DMS153 (cell line): ENCODE measurements at places on chromosomes 4 and X.

DNA sequence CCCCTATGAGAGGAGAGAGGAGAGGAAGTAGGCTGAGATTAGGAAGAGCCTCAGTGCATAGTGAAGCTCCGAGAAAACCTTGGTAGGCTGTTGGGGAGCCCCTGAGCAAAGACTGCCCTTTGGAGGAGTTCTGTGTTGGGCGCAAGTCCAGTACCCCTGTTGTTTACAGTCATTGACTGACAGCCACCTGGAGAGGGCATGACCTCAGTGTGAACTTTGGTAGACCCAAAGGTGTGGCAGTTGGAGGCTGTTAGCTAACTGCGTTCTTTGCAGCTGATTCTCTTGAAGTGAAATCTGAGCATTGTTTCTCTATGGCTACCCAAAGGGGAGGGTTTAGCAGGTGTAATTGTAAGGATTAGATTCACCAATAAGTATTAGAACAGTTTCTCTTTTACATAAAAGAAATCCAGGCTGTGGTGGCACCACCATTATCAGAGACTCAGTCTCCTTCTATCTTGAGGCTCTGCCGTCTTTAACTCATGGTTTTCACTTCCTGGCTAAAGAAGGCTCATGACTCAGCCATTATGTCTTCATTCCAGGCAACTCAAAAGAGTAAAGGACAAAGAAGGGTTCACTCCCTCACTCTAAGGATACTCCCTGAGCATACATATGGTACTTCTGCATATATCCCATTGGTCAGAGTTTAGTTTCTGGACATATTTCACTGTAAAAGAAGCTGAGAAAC, 33.4 kb downstream of the ANXA3 start:
- no peak for DNase-seq

GRCh38 chrX:37753384-37753783, 26.5 kb upstream of the CYBB start:
- no peak for DNase-seq

- DNase-seq = no peak
These were observed 462.1 kb upstream of the GNPDA2 start for GRCh38 chr4:45188501-45188900.

- peak; percentile 89 for DNase-seq
These were observed 72.0 kb downstream of the FAT1 start for GRCh38 chr4:186651624-186652023.

- peak; percentile 42 for DNase-seq
These were observed 56.8 kb downstream of the CXCL13 start for GRCh38 chr4:77662396-77662795.

DNA sequence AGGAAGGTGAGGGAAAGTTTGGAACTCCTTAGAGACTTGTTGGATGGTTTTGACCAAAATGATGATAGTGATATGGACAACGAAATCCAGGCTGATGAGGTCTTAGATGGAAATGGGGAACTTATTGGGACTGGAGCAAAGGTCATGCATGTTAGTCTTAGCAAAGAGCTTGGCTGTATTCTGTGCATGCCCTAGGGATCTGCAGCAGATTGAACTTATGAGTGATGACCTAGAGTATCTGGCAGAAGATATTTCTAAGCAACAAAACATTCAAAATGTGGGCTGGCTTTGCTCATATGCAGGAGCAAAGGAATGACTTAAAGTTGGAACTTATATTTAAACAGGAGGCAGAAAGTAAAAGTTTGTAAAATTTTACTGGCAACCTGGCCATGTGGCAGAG, 489.3 kb upstream of the DIPK2B start:
- no peak for DNase-seq

- no peak for DNase-seq
These were observed 115.0 kb downstream of the SMIM20 start for GRCh38 chr4:26028793-26029567.

DNA sequence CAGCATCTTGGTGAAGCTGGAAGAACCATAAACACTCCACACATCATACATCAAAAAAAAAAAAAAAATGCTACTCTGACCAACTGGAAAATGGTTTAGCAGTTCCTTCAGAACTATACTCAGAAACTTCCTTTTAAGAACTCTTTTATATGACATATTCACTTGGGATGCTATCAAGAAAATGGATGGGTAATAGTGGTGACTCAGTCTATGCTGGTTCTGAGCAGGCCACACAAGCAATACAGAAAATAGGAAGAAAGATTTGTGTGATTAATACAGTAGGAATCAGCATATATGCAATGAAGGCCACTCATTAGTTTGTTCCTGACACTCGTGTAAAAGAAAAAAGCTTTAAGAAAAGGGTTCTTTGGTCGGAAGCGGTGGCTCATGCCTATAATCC, 123.5 kb upstream of the FAT4 start:
- no peak for DNase-seq

DNA sequence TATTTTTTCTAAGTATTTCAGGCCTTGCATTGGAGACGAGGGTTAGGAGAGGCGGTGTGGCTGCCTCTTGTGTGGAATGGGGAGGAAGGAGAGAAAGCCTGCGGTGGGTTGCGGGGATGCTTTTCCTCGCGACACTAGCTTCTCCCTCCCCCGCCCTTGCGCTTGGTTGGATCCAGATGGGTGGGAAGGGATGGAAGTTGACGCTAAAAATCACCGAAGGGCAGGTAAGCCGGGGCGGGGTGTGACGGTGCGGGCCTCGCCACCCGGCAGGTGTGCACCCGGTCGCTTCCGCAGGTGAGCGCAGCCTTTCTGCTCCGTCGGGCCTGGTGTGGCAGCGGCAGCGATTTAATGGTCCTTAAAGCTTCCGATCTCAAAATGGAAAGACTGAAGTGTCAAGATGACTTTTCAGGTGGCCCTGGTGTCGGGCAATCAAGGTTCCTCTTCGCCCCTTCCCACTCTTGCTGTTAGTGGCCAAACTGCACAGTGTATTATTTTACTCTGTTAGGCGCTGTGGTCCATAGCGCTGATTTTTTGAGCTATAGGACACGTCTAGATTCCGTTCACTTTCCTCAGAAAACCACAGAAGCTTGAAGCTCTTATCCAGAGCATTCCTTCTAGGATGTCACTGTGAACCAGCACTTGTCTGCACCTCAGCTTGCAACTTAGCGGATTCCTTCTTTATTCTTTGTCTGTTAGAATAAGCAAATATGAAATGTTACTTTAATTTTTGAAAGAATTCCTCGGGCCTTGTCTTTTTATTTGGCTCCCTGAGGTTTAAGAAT, 765 bp downstream of the ENOPH1 start:
- DNase-seq = peak; percentile 12

DNA sequence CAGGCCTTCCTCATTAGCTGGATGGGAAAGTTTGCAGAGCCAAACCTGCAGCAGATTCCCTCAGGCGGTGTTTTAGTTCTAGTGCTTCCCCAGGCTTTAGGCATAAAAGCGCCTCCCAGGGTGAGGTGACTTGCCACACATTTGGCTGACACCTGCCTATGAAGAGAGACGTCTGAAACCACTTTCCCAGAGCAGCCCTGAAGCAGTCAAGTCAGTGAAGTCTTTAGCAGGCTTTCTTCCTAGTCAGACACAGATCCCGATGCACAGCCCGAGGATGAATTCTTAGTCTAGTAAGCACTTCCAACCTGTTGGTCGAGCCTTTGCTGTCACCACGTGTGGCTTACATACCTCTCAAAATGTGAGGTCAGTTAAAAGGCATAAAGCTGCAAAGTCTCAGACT, 484.1 kb downstream of the SMARCA1 start:
- DNase-seq = no peak

DNA sequence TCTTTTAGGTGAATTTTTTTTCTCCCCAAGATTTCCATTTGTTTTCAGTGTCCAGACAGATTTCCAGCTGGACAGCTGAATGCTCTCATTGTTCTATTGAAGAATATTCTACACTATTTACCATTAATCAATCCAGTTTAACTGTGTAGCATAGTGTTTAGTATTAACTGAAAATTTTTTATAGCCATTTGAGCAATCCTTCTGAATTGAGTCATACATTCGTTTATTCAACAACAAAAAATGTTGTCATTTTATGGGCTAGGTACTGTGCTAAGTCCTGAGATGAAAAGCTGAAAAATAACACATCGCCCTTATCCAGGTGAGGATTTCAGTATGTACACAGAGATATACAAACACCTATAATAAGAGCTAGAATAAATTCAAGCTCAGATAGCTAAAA, 223.3 kb downstream of the COL25A1 start:
- DNase-seq = no peak

- no peak for DNase-seq
These were observed 26.6 kb downstream of the ZRSR2 start for GRCh38 chrX:15816886-15817285.

- DNase-seq = no peak
These were observed 115.6 kb downstream of the FHIP1A start for GRCh38 chr4:151524610-151525009.

GRCh38 chr4:167274351-167274750, 40.1 kb upstream of the SPOCK3 start:
- DNase-seq = no peak

DNA sequence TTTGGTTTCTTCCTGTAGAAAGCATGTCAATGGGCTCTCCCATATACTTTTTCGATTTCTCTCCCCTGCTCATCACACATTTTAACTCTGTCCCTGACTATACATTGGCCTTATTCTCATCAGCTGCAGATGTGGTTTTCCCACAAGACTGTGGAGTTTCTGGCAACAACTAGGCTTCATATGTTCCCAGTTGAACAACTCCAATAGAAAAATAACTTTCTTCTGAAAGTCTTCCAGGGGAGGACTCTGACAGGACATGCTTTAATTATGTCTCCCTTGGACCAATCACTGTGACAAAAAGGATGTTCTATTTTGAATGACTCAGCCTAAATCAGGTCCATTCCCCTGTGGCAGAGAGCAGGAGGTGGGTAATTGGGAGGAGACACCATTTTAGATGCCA, 28.1 kb downstream of the SPANXC start:
- no peak for DNase-seq

DNA sequence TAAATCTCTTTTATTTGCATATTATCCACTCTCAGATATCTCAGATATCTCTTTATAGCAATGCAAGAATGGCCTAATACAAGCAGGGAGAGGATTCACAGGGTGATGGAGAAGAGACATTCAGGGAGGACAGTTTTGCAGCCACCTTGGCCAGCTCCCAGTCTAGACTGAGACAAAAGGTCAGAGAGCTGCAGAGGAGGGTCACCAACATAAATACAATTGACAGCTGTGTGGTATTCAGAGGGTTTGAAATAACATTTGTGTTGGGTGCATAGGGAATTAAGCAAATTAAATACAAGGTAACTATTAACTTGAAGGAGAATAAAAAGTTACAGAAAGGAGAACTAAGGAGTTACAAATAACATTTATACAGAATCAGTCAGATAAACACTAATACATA, 189.5 kb upstream of the TAPT1 start:
- no peak for DNase-seq

DNA sequence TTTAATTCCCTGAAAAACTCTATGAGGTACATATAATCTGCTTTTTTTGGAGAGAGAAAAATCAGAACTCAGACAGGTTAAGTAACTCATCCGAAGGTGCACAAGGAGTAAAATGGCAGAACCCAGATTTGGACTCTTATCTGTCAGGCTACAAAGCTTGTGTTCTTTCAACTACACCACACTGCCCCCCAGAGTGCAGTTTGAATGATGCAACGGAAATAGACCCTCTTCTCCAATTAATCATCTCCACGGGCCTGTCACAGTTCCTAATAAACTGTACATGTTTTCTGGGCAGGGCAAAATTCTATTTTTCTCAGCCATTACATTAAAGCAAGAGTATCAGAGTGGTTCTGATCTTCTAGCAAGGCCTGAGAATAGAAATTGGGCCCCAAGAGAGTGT, 35.3 kb upstream of the DCX start:
- peak; percentile 11 for DNase-seq

GRCh38 chr4:80321776-80322175, 13.8 kb upstream of the CFAP299 start:
- no peak for DNase-seq

DNA sequence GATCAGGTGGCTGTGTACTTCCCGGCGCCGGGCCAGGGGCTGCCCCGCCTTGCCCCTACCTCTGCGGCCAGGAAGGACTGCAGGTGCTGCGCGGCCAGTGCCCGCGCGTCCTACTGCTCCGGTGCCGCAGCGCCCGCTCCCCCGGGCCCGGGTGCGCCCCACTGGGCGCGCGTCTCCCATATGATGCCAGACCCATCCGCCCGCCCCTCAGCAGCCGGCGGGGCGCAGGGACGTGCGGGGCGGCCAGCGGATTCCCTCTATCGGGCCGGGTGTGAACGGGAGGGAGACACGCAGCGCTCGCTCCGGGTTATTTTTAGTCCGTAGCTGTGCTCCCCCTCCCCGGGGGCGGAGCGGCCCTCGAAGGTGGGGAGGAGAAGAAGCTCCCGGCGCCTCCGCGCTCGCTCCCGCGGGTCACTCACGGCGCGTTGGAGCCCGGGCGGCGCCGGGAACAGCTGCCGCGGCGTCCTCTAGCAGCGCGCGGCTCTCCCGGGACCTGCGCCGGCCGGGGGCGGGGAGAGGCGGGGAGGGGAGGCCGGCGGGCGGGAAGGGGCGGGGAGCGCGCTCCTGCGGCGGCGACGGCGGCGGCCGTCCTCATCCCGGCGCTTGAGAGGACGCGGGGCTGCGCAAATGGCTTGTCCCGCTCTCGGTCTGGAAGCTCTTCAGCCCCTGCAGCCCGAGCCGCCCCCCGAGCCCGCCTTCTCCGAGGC, 103.6 kb downstream of the UCHL1 start:
- DNase-seq = peak; percentile 39

- DNase-seq = no peak
These were observed 38.3 kb downstream of the LHFPL1 start for GRCh38 chrX:112641449-112641848.

DNA sequence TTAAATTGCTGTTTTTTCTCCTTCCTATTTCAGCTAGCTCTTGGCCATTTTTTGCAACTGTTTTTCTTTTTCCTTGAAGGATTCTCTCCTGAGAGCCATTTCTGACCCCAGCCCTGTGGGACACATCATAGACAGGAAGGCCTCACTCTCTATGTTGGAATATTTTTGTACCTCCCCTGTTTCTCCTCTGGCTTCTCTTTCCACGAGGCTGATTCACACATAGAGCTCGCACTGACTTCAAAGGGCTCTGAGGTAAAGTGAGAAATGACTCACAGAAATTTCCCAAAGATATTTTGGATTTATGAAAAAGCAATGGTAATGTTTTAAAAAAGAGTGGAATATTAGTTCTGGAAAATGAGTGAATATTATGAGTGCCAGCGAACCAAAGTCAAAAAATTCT, 181.7 kb upstream of the IGFBP7 start:
- DNase-seq = no peak

GRCh38 chr4:55524844-55525571, 21.7 kb downstream of the CLOCK start:
- DNase-seq = no peak

GRCh38 chr4:146359771-146360170, 145.4 kb downstream of the REELD1 start:
- no peak for DNase-seq

GRCh38 chr4:14329228-14329627, 673.1 kb upstream of the CPEB2 start:
- no peak for DNase-seq

DNA sequence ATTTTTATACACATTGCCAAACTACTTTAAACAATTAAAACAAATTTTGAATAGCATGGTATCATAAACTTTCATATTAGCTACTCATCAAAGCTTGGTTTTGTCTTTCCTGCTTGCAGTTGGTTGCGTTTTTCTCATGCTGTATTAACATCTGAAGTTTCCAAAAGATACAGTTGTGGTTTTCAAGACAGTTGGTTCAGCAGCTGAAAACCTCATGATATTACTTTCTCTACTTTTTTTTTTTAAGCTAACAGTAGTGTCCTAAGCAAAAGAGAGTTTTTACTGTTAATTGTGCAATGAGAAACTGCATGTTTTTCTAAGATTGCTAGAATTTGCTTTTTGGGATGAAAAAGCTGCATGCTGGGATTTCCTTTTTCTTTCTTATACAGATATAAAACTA, 15.2 kb downstream of the RUFY3 start:
- DNase-seq = no peak
